Right lobe of liver (tissue), 6 donors: ENCODE measurements at places on chromosomes 5 and 9. TPM values are rescaled to one million over a fixed set of nuclear protein-coding genes. Genes with fewer than 3 reads are reported as not detected.

DNA sequence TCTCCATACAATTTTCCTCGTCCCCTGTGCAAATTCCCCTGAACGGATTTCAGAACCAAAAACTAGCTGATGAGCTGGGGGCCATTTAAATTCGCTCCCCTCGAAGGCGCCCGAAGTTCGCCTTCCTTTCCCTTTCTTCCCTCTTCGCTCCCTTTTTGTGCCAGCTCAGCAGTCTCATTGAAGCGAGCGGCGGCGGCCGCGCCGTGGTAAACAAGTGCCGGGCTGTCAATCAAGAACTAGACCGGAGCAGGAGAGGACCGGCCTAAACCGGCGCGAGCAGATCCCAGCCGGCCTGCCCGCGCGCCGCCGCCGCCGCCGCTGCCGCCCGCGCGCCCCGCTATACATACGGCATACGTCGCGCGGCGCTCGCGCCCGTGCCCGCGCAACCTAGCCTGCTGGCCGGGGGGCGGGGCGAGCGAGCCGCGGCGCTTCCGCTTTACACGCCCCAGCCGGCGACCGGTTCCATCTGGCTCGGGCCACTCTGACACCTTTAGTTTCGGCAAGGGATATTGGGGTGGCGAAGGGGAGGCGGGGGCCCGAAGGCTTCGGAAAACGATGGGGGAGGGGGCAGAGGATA, 3.1 kb downstream of the ARRDC3 start:
- H3K4me3 ChIP-seq: peak overlapping the region; percentile 70
- H3K4me1 ChIP-seq: no peaks in the 10 kb centered on the region
- H3K27ac ChIP-seq: peak overlapping the region; percentile 99

DNA sequence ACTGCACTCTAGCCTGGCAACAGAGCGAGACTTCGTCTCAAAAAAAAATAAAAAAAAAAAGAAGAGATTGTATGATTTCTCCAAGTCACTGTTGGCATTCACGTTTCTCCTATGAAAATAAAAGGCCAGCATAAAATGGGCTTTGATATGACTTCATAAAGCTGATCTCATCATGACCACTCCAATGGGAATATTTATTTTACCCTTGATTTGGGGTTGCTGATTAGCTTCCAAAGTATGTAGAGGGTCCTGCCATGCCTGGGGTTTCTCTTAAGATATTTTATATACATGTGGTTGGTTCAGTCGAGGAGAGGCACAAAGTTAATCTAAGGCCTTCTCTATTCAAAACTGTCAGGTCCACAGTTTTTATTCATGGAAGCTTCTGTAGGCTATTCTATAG, 247.0 kb upstream of the TNC start:
- no peaks in the 10 kb centered on the region for H3K36me3 ChIP-seq
- no peak for DNase-seq
- H3K4me1 ChIP-seq: no peaks in the 10 kb centered on the region

The BRD9 gene
- total RNA-seq: 12.7 TPM

The POLE3 gene
- 16.6 TPM for total RNA-seq

GRCh38 chr5:1008451-1009358, at the start of gene NKD2:
Gene NKD2, plus strand, starts transcription at chr5:1008802. Its CDS starts 256 bp downstream, at chr5:1009058.
- DNase-seq: peak; percentile 45
- peaks cover 12% of the 10 kb centered on the region for H3K27me3 ChIP-seq
- no peak within 1 kb of the TSS for H3K27ac ChIP-seq
- peak within 1 kb of the TSS; percentile 32 for H3K4me3 ChIP-seq
- H3K36me3 ChIP-seq: no peaks in the 10 kb centered on the region
- peaks cover 4% of the 10 kb centered on the region for H3K4me1 ChIP-seq

GRCh38 chr5:19235101-19235584, 752.9 kb downstream of the CDH18 start:
- H3K4me3 ChIP-seq: no peak overlapping the region
- no peaks in the 10 kb centered on the region for H3K36me3 ChIP-seq
- DNase-seq: no peak
